ENCODE measurements at places on chromosomes 13 and 19.

- no peak for DNase-seq
Measured at GRCh38 chr19:34495416-34495815, 13.9 kb downstream of the WTIP start.

DNA sequence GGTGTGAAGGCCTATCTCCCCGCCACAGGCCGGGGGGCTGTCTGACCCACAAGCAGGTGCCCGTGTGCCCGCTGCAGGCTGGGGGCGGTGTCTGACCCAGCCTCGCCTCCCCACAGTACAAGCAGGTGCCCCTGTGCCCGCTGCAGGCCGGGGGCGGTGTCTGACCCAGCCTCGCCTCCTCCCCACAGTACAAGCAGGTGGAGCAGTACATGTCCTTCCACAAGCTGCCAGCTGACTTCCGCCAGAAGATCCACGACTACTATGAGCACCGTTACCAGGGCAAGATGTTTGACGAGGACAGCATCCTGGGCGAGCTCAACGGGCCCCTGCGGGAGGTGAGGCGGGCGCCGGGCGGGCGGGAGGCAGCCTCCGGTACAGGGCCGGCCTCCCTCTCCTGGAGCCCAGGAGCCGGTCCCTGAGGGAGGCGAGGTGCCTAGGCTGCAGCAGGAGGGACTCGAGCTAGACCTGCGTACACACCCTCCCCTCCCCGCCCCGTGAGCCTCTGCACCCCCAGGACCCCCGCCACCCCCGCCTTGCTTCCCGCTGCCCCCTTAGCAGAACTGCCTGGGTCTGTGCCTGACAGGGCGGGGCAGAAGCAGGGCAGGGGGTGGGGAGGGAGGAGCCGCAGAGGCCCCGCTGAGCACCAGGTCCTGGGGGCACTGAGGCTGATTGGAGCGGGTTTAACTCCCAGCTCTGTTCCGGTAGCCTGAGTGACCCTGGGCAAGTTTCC is 20.6 kb downstream of the HCN2 start:
- no peak for DNase-seq

DNA sequence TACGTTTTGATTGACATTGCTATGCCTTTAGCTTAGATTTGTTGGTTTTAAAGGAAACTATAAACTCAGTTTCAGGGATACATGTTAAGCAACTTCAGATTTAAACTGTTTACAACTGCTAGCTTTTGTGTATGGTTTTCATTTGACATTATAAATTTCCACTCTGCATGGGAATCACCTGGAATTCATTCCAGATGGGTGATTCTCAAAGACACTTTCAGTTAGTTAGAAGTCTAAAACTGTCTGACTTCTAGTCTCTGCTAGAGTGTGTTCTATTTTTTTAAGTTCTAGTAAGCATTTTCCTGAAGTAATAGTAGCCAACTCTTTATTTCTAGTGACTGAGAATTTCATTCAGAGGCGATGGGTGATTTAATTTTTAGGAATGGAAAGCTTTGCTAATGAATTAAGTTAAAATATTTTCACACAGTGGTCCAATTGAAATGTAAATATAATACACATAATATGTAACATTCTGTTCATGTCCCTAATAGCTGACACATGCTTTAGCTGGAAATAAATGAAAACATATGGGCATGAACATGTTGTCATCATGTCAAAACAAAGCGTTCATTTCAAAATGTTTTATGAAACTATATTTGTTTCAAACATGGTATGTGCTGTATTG is 58.3 kb upstream of the CSNK1A1L start:
- DNase-seq, result no peak

- no peak for DNase-seq
Measured at GRCh38 chr13:24145240-24145639, 15.3 kb upstream of the SPATA13 start.

- no peak for DNase-seq
Measured at GRCh38 chr13:102812611-102813287, 13.8 kb downstream of the BIVM start.

DNA sequence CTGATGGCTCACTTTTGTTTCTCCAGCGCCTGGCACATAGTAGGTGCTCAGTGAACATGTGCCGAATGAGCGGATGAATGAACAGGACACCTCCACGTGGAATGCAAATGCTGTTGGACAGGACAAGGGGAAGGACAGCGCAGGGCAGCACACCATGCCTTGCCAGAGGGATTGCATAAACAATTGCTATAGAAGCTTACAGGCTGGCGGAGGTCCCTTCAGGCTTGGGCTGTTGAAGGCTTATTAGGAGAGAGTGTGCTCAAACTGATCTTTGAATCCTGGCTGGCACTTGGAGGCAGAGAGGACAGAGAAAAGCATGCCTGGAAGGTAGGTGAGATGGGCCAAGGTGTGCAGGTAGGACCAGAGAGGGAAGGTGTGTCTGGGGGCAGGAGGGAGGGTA is 35.9 kb upstream of the ZNF536 start:
- no peak for DNase-seq

DNA sequence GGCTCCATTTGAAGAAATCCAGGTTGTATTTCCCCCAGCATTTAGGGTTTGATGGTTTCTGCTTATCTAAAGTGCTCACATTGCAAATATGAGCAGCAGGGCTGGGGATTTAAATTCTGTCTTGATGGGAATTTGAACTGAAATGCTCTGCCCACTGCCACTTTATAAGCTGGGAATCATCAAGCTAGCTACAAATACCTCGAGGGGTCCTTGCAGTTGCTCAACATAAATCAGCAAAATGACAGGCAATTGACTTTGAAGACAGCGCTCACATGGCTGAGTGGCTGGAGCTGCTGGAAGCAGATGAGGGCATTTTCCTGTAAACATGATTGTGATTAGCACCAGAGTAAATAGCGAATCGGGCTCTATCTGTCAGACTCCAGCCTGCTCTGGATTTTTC is 39.4 kb upstream of the MEDAG start:
- DNase-seq, result no peak

- DNase-seq, result no peak
Measured at GRCh38 chr13:106522112-106522705, 13.3 kb downstream of the EFNB2 start.

GRCh38 chr13:83190020-83190419 is 692.3 kb downstream of the SLITRK1 start:
- no peak for DNase-seq

- DNase-seq, result no peak
Measured at GRCh38 chr19:58372311-58373133, 8.3 kb downstream of the ZNF837 start.

DNA sequence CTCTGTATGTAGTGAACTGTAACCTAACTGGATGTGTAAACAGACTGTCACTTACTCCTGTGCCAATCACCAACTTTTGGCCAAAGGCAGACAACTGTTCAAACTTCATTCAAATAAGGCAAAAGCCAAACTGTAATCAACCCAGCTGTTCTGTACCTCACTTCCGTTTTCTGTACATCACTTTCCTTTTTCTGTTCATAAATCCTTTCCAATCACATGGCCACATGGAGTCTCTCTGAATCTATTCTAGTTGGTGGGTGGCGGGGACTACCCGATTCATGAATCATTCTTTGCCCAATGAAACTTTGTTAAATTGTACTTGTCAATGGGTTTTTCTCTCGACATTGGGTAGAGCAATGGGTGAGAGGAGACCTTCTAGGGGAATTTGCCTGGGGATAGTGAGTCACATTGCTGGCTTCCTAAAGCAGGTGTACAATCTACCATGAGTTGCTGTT is 178.3 kb upstream of the RFC3 start:
- DNase-seq, result peak; percentile 36

- no peak for DNase-seq
Measured at GRCh38 chr13:66723576-66723975, 506.6 kb downstream of the PCDH9 start.

- DNase-seq, result no peak
Measured at GRCh38 chr19:45005787-45006186, 4.5 kb downstream of the RELB start.

- DNase-seq, result no peak
Measured at GRCh38 chr19:13979244-13979615, 26.9 kb downstream of the RFX1 start.

GRCh38 chr19:40539070-40539469 is 37.6 kb upstream of the SHKBP1 start:
- DNase-seq, result no peak

GRCh38 chr13:74891610-74892009 is 590.4 kb downstream of the TBC1D4 start:
- DNase-seq, result peak; percentile 55

DNA sequence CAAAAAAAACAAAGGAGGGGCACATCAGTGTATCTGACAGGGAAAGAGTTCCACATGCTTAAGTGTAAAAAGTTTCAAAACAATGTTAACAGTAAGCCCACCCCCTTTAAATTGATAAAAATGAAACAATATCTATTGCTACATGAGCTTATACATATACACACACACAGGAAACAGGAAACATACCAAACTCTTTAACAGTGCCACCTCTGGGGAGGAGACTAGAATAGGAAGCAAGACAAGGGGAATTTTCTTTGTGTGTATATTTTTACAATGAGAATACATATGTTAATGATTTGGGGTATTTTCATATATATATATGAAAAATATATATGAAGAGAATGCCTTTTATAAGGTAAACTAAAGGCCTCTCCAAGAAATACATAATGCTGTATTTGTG is 44.7 kb downstream of the TPT1 start:
- DNase-seq, result no peak

- DNase-seq, result no peak
Measured at GRCh38 chr19:3679138-3679537, 21.1 kb downstream of the PIP5K1C start.

DNA sequence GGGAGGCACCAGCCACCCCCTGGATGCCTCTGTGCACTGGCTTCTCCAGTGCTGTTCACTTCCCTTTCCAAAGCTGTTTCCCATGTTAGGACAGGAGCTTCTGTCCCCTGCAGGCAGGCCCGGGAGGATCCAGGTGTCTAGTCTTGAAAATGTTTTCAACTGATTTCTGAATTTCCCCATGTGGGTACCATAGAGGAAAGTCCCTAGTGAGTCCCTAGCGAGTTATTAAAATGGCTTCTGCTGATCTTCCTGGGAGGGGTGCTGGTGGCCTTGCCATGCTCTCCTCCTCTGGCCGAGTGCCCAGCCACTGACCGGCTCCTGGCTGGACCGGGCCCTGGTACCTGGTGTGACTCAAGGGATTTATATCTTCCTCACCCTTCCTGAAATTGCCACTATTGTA is 5.2 kb upstream of the ANKRD10 start:
- no peak for DNase-seq

- no peak for DNase-seq
Measured at GRCh38 chr13:100330662-100331061, 241.8 kb downstream of the PCCA start.

GRCh38 chr13:91361755-91362271 is 14.3 kb downstream of the MIR17HG start:
- DNase-seq, result no peak

- DNase-seq, result no peak
Measured at GRCh38 chr13:106589716-106590115, 21.8 kb upstream of the ARGLU1 start.

DNA sequence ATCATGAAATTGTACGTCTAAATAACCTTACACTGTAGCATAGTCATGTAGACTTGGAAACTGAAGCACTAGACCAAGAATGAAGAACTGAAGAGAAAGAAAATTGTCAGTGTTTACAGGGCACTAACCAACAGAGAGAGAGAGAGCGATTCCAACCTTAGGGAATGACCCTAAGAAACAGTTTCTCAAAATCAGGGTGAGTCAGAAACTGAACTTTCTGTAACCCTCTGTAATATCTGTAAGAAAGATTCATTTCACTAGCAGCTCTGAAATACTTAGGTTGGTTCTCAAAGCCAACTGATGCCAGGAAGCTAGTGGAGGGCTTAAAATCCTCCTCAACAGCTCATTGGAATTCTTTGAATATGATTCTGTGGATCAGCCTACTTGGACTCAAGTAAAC is 936.9 kb downstream of the EFNB2 start:
- DNase-seq, result no peak

DNA sequence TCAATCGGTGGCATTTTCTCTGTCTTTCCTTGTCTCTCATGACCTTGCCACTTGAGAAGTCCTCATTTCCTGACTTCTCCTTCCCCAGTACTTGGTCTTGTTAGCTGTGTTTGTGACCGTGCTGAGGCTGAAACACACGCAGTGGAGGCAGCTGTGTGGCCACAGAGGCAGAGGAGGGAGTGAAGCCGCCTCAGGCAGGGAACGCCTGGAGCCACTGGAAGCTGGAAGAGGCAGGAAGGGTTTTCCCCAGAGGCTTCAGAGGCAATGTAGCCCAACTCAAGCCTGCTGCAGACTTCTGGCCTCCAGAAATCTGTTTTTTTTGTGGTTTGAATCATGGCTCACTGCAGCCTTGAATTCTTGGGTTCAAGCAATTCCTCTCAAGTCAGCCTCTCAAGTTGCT is 29.2 kb upstream of the ARGLU1 start:
- DNase-seq, result no peak

DNA sequence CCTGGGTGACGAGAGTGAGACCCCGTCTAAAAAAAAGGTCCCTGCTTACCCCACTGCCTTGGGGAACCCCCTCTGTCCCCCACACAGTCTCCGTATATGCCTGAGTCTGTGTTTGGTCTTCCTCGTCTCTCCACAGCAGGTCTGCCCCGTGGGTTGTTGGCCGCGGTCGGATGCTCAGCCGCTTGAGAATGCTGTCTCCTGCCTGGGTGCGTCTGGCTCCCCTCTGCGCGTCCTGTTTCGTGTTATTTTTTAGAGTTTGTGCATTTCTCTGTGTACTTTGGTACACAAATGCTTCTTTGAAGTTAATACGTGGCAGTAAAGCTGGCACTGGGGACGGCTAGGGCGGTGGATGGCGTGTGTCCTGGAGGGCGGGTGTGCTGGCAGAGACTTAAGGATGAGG is 34.9 kb downstream of the KDM4B start:
- DNase-seq, result no peak

- DNase-seq, result no peak
Measured at GRCh38 chr13:73966331-73966730, 167.9 kb downstream of the KLF12 start.

- DNase-seq, result no peak
Measured at GRCh38 chr19:7187605-7188339, 106.4 kb downstream of the INSR start.

- peak; percentile 77 for DNase-seq
Measured at GRCh38 chr19:13277104-13277809, 127.0 kb downstream of the IER2 start.

DNA sequence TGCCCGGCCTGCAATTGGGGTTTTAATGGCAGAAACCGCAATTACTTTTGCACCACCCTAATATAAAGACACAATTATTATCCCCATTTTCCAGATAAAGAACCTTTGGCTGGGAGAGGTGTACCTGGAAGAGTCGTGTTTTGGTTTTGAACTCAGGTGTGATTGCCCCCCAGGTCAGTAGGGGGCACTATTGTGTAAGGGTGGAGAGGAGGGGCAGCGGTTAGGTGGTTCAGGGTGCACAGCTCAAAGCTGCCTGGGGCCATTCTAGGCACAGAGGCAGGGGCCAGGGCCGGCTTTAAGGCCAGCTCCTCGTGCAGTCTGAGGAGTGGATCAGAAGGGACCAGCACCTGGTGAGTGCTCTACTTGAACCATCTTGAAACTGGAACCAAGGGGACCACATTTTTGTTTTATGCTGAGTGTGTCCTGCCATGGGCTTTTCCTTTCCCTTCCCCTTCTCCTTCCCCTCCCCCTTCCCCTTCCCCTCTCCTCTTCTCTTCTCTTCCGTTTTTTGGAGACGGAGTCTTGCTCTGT is 5.8 kb upstream of the FCGRT start:
- peak; percentile 50 for DNase-seq
